ENCODE measurements at places on chromosomes 12 and 14. TPM values are rescaled to one million over a fixed set of nuclear protein-coding genes. Genes with fewer than 3 reads are reported as not detected.

The ZDHHC22 gene
- total RNA-seq: not detected

The DRAM1 gene
- total RNA-seq: 14.4 TPM

The RAD51AP1 gene
- 16.3 TPM for total RNA-seq

The ENDOU gene
- 0.11 TPM for total RNA-seq

The PLEKHD1 gene
- 0.20 TPM for total RNA-seq

The RNASE7 gene
- total RNA-seq: 0.66 TPM

The CIDEB gene
- not detected for total RNA-seq

The GALNT8 gene
- 2.0 TPM for total RNA-seq

The RASSF9 gene
- total RNA-seq: 5.0 TPM

The CIROP gene
- total RNA-seq: not detected

The EML1 gene
- 19.3 TPM for total RNA-seq

The GRIP1 gene
- 89.3 TPM for total RNA-seq

- no peak for DNase-seq
Observed at GRCh38 chr12:93823616-93824391, 146.6 kb downstream of the CRADD start.

- no peak for DNase-seq
Observed at GRCh38 chr12:111411185-111411764, 5.6 kb downstream of the SH2B3 start.

- no peak for DNase-seq
Observed at GRCh38 chr12:50520416-50521207, 15.8 kb downstream of the DIP2B start.

- no peak for DNase-seq
Observed at GRCh38 chr12:98678236-98678945, 33.3 kb downstream of the APAF1 start.

DNA sequence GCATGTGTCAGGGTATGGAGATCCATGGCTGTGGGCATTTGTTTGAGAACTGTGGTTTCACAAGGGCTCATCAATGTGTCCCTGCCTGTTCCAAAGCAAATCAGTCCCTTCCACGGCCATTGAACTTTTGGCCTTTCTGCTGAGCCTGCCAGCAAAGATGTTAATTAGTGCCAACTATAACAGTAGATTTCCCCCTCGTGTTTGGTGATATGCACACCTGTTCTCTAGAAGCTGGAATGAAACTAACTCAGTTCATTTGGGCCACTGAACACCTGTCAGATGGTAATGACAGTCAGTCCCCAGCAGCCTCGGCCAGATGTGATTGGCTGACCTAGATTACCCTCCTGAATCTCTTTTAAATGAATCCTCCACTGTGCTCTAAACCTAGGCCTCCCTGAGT is 43.2 kb downstream of the IRAK3 start:
- no peak for DNase-seq

GRCh38 chr12:51951843-51952722 is 584 bp downstream of the ACVR1B start:
- DNase-seq: no peak

- DNase-seq: no peak
Observed at GRCh38 chr12:94488463-94488862, 28.8 kb upstream of the CEP83 start.

- DNase-seq: no peak
Observed at GRCh38 chr12:91901381-91902074, 244.1 kb downstream of the BTG1 start.

GRCh38 chr14:22602862-22603261 is 4.8 kb downstream of the ABHD4 start:
- no peak for DNase-seq

DNA sequence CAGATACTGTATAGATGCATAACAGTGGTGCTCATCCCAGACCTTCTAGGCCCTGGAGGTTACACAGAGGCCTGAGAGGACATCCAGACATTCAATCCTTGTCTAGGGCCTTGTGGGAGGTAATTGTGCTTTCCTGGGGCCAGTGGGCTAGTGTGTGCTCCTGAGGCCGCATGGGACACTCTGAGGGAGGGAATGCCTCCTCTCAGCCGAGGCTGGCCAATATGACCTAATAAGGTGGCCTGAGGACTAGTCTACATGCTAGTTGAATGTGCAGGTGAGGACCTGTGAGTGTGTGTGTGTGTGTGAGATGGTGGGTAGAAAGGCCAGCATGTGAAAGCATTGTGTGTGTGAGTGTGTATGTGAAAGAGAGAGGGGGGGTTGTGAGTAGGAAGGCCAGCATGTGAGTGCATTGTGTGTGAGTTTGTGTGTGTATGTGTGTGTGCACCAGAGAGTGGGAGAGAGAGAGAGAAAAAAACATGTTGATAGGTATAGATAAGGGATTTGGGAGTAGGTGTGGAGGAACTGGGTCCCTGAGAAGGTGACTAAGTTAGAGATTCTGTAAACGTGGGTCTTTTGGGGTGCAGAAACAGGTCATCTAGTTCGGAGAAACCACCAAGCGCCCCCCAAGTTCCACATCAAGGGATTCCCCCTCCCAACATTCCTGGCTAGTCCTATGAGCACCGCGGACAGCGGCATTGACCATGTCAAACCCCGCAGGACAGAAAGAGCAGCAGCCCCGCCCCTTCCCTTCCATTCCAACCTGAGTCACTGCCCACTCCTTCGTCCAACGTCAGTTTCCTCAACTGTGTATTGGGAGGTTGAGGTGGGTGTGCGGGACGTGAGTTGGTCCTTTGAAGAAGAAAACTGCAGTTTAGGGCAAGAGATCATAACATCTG is 9.7 kb upstream of the KRT81 start:
- DNase-seq: no peak

GRCh38 chr12:76766161-76766560 is 2.2 kb downstream of the ZDHHC17 start:
- no peak for DNase-seq

DNA sequence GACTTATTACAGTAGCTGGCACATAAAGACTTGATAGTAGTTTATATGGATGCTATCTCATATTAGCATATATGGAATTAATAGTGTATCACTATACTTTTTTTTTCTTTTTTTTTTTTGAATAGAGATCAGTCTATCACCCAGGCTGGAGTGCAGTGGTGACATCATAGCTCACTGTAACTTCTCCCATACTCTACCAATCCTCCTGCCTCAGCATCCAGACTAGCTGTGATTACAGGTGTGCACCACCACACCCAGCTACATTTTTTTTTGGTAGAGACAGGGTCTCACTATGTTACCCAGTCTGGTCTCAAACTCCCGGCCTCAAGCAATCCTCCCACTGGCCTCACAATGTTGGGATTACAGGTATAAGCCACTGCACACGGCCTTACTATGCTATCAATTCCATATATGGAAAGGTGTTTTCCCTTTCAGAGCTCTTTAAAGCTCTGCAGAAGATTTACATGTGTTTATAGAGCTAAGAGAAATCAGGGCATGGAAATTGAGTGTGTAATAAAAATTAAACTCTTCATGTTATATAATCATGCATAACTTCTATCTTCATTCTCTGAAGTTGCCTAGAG is 1.8 kb upstream of the TBK1 start:
- no peak for DNase-seq

GRCh38 chr12:16163146-16163545 is 114.3 kb downstream of the SLC15A5 start:
- DNase-seq: no peak

DNA sequence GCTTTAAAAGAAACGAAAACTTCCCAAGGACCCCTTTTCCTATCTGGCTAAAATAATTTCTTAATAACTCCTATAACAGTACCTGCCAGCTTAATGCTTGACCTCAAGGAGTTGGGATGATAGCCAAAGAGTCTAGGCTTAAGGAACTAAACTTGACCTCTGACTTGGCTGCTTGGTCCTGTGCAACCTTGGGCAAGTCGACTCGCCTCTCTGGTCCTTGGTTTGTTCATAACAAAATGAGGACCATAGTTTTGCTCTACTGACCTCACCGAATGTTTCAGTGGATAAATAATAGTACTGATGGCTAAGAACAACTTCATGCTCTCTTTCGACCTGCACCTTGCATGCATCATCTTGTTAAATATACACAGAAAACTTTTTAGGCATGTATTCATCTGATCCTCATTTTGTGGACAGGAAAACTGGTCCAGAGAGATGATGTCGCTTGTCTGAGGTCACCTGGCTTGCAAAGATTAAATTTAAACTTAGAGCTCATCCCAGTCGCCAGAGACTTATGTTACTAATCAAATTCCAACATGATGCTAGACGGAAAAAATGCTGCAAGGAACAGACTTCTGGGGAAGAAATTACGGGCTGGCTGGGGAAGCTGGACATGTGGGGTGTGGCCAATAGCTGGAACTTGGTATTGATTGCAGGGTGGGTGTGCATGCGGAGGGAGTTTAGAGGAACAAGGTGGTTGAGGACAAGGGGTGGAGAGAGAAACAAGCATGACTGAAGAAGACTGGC is 38.0 kb upstream of the WSCD2 start:
- DNase-seq: no peak

DNA sequence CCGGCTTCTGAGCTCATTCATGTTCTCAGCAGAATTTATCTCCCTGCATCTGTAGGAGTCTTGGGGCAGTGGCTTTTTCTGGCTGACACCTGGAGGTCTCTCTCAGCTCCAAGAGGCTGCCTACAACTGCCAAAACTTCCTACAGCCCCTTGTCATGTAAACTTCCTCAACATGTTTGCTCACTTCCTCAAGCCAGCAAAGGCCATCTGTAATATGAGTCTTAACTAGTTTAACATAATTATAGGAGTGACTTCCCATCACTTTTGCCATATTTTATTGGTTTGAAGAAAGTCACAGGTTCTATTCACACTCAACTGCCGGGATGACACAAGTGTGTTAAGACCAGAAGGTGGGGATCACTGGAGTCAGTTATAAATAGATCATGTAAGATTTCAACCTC is 194.0 kb downstream of the VRK1 start:
- DNase-seq: no peak

DNA sequence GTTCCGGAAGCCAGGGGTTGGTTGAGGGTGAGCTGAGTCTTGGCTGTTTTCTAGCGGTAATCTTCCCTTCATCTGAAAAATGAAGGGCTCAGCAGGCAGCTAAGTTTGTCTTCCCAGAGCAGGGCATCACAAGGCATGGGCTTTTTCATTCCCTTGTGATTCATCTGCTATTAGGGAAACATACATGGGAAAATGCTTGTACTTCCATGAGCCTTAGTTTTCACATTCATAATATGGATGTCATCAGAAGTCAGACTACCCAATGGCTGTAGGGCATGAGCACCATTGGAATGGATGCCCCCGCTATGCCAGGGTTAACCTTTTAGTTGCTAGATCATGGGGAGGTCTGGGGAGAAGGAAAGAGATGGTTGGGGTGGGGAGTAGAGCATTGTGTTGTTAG is 18.7 kb downstream of the HELB start:
- DNase-seq: no peak

GRCh38 chr14:60204843-60205774 is 39.9 kb upstream of the DHRS7 start:
- no peak for DNase-seq

DNA sequence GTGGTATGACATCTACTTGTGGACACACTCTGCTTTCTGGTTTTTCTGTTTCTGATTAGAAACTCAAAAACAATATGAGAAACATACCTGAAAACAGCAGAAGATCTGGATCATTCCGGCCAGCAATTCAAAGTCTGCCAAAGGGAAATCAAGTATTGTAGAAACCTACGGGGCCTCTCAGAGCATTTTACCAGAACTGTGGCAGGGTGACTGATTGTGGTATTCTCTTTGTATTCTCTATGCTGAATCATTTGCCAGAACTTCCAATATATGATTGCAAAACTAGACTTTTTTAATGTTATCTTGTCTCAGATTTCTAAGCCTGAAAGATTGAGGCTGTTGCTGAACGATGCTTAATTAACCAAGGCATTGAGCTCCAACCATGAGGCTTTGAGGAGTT is 5.9 kb upstream of the GZMB start:
- DNase-seq: no peak

DNA sequence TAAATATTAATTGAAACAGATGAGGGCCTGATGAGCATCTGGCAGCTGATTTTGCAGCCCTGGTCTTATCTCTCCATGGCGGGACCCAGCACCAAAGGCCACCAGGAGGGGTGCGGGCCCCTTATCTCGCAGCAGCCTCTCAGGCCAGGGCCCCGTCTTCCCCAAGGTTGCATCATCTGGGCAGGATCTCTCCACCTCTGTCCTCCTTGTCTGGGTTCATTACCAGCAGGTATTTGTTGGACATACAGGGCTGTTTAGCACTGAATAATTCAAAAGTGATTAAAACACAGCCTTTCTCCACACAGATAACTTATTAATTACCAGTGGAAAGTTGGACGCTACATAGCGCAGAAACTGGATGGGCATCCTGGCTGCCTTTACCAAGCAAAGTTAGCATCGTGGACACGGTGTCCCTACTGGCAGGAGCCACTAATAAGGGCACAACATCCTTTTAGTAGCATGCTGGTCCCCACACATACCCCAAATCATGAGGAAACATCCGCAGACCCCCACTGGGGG is 25.8 kb downstream of the TMEM120B start:
- DNase-seq: no peak

DNA sequence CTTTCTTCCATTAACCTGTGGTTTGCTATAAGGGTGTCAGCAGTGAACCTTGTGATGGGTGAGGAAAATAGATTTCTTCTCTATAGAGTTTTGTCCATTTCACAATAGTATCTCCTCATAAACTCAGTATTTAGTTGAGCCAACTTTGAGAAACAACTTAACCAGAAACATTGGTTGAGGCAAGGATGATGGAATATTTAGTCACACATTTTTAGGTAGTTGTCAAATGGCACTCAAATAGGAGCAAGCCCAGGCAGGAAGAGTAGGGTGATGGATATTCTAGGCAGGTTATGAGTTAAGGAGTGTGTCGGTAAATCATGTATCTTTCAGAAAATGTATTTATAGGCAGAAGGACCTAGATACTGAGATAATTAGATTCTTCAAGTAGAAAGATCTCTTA is 1267.6 kb downstream of the SLC16A7 start:
- DNase-seq: no peak

- no peak for DNase-seq
Observed at GRCh38 chr12:80549298-80549697, 105.3 kb downstream of the PTPRQ start.

- no peak for DNase-seq
Observed at GRCh38 chr14:102941419-102942011, 19.1 kb downstream of the AMN start.

GRCh38 chr14:22994762-22995275 is 12.5 kb upstream of the AJUBA start:
- DNase-seq: no peak

DNA sequence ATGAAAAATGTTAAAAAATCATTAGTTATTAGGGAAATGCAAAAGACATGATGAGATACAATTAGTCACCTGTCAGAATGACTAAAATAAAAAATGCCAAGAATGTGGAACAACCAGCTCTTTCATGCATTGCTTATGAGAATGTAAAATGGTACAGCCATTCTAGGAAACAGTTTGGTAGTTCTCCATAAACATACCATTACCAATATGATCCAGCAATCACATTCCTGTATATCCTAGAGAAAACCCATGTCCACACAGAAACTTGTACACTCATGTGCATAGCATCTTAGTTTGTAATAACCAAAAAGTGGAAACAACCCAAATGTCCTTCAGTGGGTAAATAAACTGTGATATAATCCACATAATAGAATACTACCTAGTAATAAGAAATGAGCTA is 245.7 kb downstream of the FUT8 start:
- DNase-seq: no peak

Measured in mesothelial cell of epicardium (in vitro differentiated cells).